ENCODE measurements at places on chromosomes 2 and 18. TPM values are rescaled to one million over a fixed set of nuclear protein-coding genes. Genes with fewer than 3 reads are reported as not detected.

Gene DCC
- total RNA-seq, result not detected

Gene KIF5C
- 0.96 TPM for total RNA-seq

DNA sequence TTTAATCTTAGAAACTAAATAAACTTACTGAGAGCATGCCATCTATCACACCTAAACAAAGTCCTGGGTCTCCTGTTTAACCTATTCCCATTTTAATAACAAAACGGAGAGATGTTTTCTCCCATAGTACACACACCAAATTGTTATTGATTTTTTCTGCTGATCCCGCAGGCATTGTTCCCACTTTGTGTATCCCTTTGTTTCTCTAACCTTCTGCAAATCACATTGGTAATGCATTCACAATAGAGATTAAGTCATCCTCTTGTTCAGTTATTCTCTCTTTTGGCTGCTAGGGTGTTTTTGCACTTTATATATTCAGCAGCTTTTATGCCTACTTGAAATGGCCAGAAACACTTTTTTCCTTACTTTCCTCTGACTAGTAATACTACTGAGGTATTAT lies 1071.9 kb upstream of the CDH2 start:
- no peak overlapping the region for H3K27ac ChIP-seq
- H3K27me3 ChIP-seq, result peaks cover 1% of the 10 kb centered on the region
- H3K36me3 ChIP-seq, result no peaks in the 10 kb centered on the region
- H3K4me3 ChIP-seq, result no peak overlapping the region
- no peaks in the 10 kb centered on the region for H3K4me1 ChIP-seq
- DNase-seq, result no peak

DNA sequence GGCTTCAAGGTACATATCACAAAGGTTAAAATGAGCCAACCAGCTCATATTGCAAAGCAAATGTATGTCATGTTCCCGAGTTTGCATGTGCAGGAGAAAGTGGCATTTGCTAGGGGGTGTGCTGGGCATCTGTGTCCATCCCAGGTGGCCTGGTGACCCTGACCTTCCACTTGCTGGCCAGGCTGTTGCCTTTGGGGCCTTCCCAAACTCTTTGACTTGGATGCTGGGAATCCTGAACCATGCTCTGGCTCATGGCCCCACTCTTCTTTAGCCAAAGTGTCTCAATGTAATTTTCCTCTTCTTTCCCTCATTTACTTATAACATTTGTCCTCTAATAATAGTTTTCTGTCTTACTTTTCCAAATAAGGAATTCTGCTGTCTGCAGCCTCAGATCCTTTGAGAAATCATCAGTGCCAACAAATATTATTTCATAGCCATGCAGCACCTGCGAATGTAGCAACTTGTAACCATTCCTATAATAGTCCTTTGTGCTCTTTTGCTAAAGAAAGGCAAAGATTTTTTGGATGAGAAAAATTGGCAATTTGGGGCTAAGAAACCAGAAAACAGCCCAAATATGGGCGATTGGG lies 64.2 kb downstream of the MTCL1 start:
- H3K4me1 ChIP-seq, result peaks cover 32% of the 10 kb centered on the region
- no peak for DNase-seq
- peaks cover 5% of the 10 kb centered on the region for H3K27me3 ChIP-seq
- no peak overlapping the region for H3K4me3 ChIP-seq

DNA sequence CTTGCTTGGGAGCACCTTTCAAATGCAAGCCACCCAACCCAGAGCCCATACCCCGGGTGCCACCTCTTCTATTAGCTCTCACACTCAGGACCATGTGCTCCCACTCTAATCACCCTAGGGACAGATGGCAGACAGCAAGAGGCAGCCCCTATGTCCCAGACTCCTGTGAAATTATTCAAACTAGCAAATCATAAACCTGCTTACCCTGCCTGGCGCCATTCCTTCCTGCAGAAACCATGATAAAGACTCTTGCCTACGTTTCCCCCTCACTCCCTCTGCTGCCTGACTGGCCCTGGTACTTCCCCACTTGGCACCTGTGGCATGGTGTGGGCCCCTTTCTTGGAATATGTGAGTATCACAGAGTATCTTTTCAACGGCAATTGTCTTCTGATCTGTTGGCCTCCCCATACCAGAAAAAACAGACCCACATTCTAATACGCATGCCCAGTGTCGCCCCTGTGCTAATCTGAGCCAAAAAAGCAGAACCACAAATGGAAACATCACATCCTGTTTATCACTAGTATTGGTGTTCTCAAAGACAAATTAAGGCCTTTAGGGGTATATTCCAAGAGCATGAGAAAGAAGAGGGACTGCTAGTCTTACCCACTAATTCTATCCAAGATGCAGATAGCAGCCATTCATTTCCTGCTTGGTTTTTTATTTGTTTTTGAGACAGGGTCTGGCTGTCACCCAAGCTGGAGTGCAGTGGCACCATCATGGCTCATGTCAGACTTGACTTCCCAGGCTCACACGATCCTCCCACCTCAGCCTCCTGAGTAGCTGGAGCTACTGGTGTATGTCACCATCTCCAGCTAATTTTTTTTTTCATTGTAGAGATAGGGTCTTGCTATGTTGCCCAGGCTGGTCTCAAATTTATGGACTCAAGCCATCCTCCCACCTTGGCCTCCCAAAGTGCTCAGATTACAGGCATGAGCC lies 44.1 kb upstream of the TTC39C start:
- H3K4me1 ChIP-seq, result peaks cover 5% of the 10 kb centered on the region
- peaks cover 12% of the 10 kb centered on the region for H3K27me3 ChIP-seq
- H3K27ac ChIP-seq, result no peak overlapping the region
- H3K4me3 ChIP-seq, result no peak overlapping the region

GRCh38 chr2:126527836-126528490 lies 128.0 kb upstream of the GYPC start:
- no peaks in the 10 kb centered on the region for H3K36me3 ChIP-seq
- H3K4me3 ChIP-seq, result no peak overlapping the region
- no peak overlapping the region for H3K27ac ChIP-seq
- no peaks in the 10 kb centered on the region for H3K27me3 ChIP-seq
- no peaks in the 10 kb centered on the region for H3K4me1 ChIP-seq

GRCh38 chr18:45335282-45336043 lies 279.8 kb upstream of the SLC14A2 start:
- H3K36me3 ChIP-seq, result no peaks in the 10 kb centered on the region
- no peak overlapping the region for H3K27ac ChIP-seq
- no peak overlapping the region for H3K4me3 ChIP-seq

GRCh38 chr2:218230882-218231281 lies 13.9 kb downstream of the ARPC2 start:
- H3K4me1 ChIP-seq, result peaks cover 60% of the 10 kb centered on the region
- peak overlapping the region; percentile 36 for H3K4me3 ChIP-seq
- peak; percentile 30 for DNase-seq
- peaks cover 70% of the 10 kb centered on the region for H3K36me3 ChIP-seq

Gene SCN9A
- 67.4 TPM for total RNA-seq

Gene MEP1B
- total RNA-seq, result not detected

DNA sequence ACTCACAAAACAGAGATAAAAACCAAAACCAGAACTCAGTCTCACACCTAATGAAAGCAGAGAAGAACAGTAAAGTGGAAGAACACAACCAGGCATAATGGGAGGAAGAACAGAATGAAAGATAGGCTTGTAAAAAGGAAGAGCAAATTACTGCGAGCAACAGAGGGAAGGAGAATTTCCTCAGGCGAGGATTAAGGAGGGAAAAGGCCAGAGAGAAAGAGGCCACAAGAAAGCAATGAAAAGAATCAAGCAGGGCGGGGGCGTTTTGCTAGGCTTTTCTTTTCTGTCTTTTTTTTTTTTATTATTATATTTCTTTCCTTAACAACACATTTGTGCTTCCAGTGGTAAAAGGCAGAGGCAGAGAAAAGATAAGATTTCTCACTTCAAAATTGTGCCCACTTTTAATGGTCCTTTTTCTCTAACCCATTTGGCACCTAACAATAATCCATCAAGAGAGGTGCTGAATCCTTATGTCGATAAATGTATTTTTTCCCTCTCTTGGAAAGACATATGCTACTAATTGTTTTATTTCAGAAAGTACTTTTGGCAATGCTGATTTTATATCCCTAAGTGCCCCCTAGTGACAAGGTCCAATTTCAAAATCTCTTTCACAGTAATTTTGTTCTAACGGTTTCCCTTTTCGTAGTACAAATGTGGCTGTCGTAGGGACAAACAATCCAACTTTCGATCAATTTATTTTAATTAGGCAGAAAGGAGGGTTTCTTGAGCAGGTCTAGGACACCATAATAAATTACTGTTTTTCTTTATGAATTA lies 138.7 kb upstream of the AQP4 start:
- DNase-seq, result no peak
- H3K36me3 ChIP-seq, result no peaks in the 10 kb centered on the region
- no peaks in the 10 kb centered on the region for H3K4me1 ChIP-seq
- H3K27ac ChIP-seq, result no peak overlapping the region
- no peak overlapping the region for H3K4me3 ChIP-seq
- no peaks in the 10 kb centered on the region for H3K27me3 ChIP-seq

GRCh38 chr18:45007531-45007930 lies 326.8 kb downstream of the SETBP1 start:
- H3K27me3 ChIP-seq, result peaks cover 7% of the 10 kb centered on the region
- peaks cover 7% of the 10 kb centered on the region for H3K36me3 ChIP-seq
- no peak overlapping the region for H3K4me3 ChIP-seq
- peaks cover 44% of the 10 kb centered on the region for H3K4me1 ChIP-seq

DNA sequence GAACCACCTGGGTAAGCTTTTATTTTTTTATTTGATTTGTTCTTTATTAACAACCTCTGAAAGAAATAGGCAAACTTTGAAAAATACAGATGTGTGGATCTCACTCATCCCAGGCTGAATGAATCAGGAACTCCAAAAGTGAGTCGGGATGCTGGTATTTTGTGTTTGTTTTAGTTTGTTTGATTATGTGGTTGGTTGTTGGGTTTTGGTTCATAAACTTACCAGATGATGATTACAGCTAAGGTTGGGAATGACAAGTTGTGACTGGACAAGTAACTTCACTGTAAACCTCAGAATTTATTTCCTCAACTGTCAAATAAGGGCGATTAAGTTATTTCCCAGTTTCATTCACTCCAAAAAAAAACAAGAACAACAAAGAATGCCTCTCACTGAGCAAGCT lies 80.5 kb upstream of the KIF5C start:
- no peak overlapping the region for H3K4me3 ChIP-seq
- peaks cover 20% of the 10 kb centered on the region for H3K27me3 ChIP-seq
- no peak overlapping the region for H3K27ac ChIP-seq
- peaks cover 8% of the 10 kb centered on the region for H3K36me3 ChIP-seq

DNA sequence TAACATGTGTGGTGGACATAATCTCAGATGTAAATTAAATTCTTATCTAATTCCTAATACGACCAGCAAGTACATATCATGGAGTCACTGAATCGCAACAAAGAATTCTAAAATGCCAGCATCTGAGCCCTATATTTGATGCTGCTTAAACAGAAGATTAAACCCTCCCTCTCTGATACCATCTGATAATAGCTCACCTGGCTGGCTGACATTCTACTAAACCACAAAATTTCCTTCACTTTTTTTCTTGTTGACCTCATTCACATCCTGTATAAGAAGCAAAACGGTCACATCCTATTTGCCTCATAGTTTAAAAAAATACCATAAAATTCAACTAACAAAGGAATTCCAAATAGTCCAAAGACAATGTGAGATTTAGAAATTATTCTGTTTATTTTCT lies 371.6 kb upstream of the SLC8A1 start:
- peaks cover 20% of the 10 kb centered on the region for H3K4me1 ChIP-seq
- H3K27me3 ChIP-seq, result no peaks in the 10 kb centered on the region
- no peak overlapping the region for H3K27ac ChIP-seq
- no peak for DNase-seq
- H3K4me3 ChIP-seq, result no peak overlapping the region

DNA sequence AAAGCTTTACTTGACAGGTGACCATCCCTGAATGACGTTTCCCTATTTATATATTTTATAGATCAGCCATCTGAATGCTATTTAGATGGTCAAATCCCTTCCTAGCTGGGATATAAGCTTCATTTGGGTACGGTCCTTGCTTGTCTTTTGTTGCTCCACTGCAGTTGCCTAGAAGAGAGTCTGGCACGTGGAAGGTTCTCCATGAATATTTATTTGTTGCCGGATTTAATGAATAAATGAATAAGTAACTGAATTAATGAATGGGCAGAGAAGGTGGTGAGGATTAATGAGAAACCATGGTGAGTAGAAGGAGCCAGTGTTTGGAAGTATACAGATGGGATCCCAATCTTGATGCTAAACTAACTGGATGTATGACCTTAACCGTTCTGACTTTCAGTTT lies 222.1 kb downstream of the LPIN1 start:
- peaks cover 10% of the 10 kb centered on the region for H3K27me3 ChIP-seq
- no peak overlapping the region for H3K27ac ChIP-seq
- DNase-seq, result no peak
- peaks cover 4% of the 10 kb centered on the region for H3K4me1 ChIP-seq

DNA sequence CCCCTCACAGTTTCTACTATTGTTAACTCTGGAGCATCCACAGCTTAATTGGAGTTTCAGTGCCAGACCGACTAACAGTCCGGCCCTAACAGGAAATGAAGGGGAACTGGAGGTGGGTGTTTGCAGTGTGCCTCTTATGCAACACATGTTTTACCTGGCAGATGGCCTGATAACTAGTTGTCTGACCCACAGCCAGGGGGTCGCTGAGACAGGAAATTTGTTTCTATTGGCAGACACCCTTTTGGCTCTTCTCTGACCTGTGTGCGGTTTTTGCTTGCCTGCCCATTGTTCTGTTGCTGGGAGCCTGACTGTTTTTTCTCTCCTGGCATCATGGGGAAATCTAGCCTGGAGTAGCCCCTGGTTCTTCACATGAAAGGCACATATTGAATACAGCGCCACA lies 1329.8 kb downstream of the DSC3 start:
- DNase-seq, result no peak
- H3K4me3 ChIP-seq, result no peak overlapping the region
- H3K4me1 ChIP-seq, result peaks cover 7% of the 10 kb centered on the region
- no peaks in the 10 kb centered on the region for H3K36me3 ChIP-seq
- H3K27me3 ChIP-seq, result no peaks in the 10 kb centered on the region

DNA sequence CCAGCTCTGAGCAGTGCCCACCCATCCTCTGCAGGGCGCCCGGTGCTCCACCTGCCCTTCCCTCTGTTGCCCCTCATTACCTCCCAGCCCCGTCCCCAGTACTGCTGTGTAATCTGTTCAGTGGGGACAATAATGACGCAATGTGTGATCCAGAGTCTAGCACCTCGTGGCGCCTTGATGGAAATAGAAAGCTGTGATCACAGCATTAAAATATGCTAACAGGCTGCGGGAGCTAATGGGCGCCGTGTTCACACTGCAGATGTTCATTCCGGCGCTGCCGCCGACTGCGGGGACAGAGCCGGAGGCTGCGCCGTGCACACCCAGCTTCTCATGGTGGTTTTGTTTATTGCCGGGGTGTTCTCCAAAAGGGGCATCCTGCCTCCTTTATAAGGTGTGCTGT lies 235.2 kb downstream of the LDLRAD4 start:
- peaks cover 19% of the 10 kb centered on the region for H3K27me3 ChIP-seq
- DNase-seq, result no peak
- H3K4me3 ChIP-seq, result no peak overlapping the region
- H3K36me3 ChIP-seq, result no peaks in the 10 kb centered on the region
- no peaks in the 10 kb centered on the region for H3K4me1 ChIP-seq

Gene OTOS
- total RNA-seq, result not detected

- H3K4me1 ChIP-seq, result peaks cover 37% of the 10 kb centered on the region
- peak overlapping the region; percentile 86 for H3K4me3 ChIP-seq
- peaks cover 9% of the 10 kb centered on the region for H3K36me3 ChIP-seq
- H3K27me3 ChIP-seq, result peaks cover 3% of the 10 kb centered on the region
Measured at GRCh38 chr18:76821875-76822505, 367 bp upstream of the ZNF236 start.

Data from HFFc6 (cell line).